ENCODE measurements at places on chromosomes 7 and 10.

- DNase-seq, result peak; percentile 6
Measured at GRCh38 chr10:86306628-86307278, 59.8 kb downstream of the GRID1 start.

DNA sequence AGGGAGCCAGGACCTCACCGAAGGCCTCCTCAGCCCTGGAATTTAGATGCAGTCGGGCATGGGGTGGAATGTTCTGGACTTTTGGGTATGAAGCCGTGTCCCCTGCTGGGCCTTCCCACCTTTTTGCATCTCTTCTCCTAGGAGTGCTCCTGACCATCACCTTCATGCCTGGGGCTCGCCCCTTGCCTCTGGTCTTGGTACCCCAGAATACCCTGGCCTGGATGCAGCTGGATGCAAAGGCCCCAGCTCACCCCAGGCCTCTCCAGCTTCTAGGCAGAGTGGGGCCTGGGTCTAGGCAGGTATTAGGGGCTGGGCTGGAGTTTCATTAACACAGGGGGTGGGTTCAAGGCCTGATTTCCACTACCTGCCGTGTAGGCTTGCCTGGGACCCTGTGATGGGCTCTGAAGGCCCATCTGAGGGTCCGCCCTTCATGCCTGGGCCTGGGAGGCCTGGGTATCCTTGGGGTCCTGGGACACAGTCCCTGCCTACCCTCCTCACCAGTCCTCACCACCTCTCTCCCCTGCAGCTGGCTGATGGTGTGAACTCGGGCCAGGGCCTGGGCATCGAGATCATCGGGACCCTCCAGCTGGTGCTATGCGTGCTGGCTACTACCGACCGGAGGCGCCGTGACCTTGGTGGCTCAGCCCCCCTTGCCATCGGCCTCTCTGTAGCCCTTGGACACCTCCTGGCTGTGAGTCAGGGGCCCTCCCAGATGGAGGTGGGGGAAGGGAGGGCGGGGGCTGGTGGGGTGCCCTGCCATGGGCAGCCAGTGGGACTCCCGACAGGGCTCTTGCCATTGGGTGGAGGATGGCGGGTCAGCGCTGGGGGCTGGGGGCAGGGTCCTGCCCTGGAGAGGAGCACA lies 10.1 kb downstream of the AQP1 start:
- DNase-seq, result no peak

GRCh38 chr10:73910764-73911552 lies at the start of gene PLAU:
PLAU (plus strand) TSS chr10:73911132; CDS start chr10:73911556, 424 bp downstream.
- no peak for DNase-seq

GRCh38 chr10:13787015-13787421 lies 200.3 kb downstream of the PRPF18 start:
- DNase-seq, result no peak

DNA sequence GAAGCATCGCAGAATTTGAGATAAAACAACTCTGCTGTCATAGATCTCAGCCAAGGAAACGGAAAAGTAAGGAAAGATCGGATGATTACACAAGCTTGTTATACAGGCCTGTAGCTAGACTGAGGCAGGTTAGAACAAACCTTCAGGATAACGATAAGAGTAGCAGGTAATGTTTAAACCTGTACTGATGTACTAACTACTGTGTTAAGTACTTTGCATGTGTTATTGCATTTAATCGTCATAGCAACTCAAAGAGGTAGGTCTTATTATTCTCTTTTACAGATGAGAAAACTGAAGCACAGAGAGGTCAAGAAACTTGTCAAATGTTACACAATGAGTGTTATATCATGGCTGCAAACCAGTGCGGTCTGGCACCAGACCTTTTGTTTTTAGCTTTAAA lies 352.5 kb downstream of the GPAM start:
- DNase-seq, result no peak

GRCh38 chr7:33201821-33202220 lies 72.5 kb downstream of the BBS9 start:
- DNase-seq, result peak; percentile 5

GRCh38 chr10:8778713-8779112 lies 724.2 kb downstream of the GATA3 start:
- DNase-seq, result no peak

- DNase-seq, result peak; percentile 45
Measured at GRCh38 chr7:141366091-141366621, 185.1 kb upstream of the AGK start.

DNA sequence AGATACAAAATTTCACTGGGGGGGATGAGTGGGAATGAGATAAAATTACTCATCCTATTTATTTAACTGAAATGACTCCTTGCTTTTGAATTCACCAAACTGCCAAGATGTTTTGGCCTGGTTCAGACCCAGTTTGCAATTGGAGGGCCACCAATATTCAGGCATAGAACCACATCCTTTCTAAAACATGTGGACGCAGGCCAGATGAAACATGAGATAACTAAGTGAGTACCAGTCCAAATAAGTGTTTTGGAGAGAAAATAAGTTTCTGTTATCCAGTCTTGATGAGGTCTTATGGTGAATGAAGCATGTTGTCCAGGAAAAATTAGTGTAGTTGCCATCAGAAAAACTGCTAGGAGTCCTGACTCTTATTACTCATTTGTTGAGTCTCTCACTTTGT lies 36.3 kb upstream of the PDK4 start:
- peak; percentile 97 for DNase-seq
